Airway epithelial cell (primary cell): ENCODE measurements at places on chromosomes 3 and 15. TPM values are rescaled to one million over a fixed set of nuclear protein-coding genes. Genes with fewer than 3 reads are reported as not detected.

ULK3 gene
- total RNA-seq: 25.1 and 25.2 TPM in 2 replicates

RTP3 gene
- not detected in 2 replicates for total RNA-seq

ACKR2 gene
- 0.56 and 0.92 TPM in 2 replicates for total RNA-seq

ACP3 gene
- 3.6 and 4.4 TPM in 2 replicates for total RNA-seq

SPG21 gene
- 73.0 and 91.5 TPM in 2 replicates for total RNA-seq

LCMT2 gene
- total RNA-seq: 4.8 and 5.1 TPM in 2 replicates
